H1 (cell line): ENCODE measurements at places on chromosomes 16 and 17. TPM values are rescaled to one million over a fixed set of nuclear protein-coding genes. Genes with fewer than 3 reads are reported as not detected.

- DNase-seq = no peak
- H3K27me3 ChIP-seq = no peaks in the 10 kb centered on the region
- H3K36me3 ChIP-seq = no peaks in the 10 kb centered on the region
- H3K4me3 ChIP-seq = no peak overlapping the region
Measured at GRCh38 chr17:11832401-11833137, 164.7 kb downstream of the ZNF18 start.

The KRT12 gene
- total RNA-seq = not detected in 2 replicates

DNA sequence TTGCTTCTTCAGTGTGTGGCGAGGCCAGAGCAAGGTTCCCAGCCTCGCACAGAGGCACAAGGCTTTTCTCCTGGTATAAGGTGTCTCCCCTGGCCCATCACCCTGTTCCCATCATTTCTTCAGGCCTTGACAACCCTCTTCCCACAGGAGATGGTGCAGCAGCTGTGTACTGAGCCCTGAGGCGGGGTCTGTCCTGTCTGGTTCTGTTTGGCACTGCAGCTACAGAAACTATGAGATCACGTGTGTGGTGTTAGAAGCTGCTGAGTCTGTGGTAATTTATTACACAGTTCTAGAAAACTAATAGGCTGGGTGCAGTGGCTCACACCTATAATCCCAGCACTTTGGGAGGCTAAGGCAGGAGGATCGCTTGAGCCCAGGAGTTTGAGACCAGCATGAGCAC lies 7.2 kb downstream of the PLA2G15 start:
- H3K27ac ChIP-seq = no peak overlapping the region

GRCh38 chr17:77446940-77447634 lies 306.3 kb downstream of the SEC14L1 start:
- no peak for DNase-seq
- H3K4me3 ChIP-seq = no peak overlapping the region
- H3K27ac ChIP-seq = no peak overlapping the region
- no peaks in the 10 kb centered on the region for H3K36me3 ChIP-seq

GRCh38 chr17:17114592-17115225 lies 72.5 kb downstream of the MPRIP start:
- no peaks in the 10 kb centered on the region for H3K27me3 ChIP-seq
- H3K4me3 ChIP-seq = no peak overlapping the region
- no peak overlapping the region for H3K27ac ChIP-seq
- DNase-seq = no peak

DNA sequence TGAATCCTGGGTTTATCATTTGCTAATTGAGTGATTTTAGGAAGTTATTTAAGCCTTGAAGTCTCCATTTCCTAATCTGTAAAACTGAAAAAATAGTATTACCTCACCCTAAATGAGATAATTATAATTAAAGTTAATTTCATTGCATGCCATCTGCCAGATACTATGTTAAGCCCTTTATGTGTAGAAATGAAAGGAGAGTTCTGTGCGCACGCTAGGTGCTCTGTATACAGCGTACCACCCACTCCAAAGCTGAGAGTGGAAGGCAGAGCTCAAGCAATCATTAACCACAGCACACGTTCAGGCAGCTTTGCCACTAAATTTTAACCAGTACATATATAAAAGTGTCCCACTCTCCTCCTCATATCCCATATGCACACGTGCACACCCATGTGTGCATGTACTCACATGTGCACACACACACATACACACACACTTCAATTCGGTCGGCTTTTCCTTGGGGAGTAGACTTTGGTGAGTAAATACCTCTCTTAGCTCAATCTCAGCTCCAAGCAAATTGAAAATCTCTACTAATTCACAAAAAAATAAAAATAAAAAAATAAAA lies 204.8 kb downstream of the GRIN2A start:
- H3K4me1 ChIP-seq = no peaks in the 10 kb centered on the region
- no peaks in the 10 kb centered on the region; the same call in 1 of the 2 replicates for H3K27me3 ChIP-seq
- H3K4me3 ChIP-seq = no peak overlapping the region
- H3K27ac ChIP-seq = no peak overlapping the region
- no peaks in the 10 kb centered on the region for H3K36me3 ChIP-seq
- DNase-seq = no peak

The KRT32 gene
- total RNA-seq = not detected in 2 replicates

DNA sequence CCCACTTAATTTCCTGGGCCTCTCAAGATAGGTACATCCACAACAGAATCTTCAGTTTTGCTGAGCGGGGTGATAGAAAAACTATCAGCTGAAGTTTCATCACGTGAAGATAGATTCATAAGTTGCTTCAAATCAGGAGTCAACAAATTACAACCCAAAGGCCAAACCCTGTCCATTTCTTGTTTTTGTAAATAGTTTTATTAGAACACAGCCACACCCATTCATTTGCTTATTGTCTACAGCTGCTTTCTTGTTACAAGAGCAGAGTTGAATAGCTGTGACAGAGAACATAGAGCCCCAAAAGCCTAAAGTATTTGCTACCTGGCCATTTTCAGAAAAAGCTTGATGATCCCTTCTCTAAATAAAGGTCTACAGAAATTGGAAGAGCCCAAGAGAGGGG lies 300.1 kb upstream of the CDH5 start:
- no peak for DNase-seq
- H3K36me3 ChIP-seq = no peaks in the 10 kb centered on the region
- H3K27ac ChIP-seq = no peak overlapping the region

The MT1B gene
- not detected in 2 replicates for total RNA-seq

- H3K36me3 ChIP-seq = no peaks in the 10 kb centered on the region
- no peak overlapping the region for H3K27ac ChIP-seq
- DNase-seq = no peak
- H3K4me1 ChIP-seq = no peaks in the 10 kb centered on the region
- H3K4me3 ChIP-seq = no peak overlapping the region
- no peaks in the 10 kb centered on the region for H3K27me3 ChIP-seq
Measured at GRCh38 chr16:55437625-55438024, 41.4 kb upstream of the MMP2 start.

DNA sequence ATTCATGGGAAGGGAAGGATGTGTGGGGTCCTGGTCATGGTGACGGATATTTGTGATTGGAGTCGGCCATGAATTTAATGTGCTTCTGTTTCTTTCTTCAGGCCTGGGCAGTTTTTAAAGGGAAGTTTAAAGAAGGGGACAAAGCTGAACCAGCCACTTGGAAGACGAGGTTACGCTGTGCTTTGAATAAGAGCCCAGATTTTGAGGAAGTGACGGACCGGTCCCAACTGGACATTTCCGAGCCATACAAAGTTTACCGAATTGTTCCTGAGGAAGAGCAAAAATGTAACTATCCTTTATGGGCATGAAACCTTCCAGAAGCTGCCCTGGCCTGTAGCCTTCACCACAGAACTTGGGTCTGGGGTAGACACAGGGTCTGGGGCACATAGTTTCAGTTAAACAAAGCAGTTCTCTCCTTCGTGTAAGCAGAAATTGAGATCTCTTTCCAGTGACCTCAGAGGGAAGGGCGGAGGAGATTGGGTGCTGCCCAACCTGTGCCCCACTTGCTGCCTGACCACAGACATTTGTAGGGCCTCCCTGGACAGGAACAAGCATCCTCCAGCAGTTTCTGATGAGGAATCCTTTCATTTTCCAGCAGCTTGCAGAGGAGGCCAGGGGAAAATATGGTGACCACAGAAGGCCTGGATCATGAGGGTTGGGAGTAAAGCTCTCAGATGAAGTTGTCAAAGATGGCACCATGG lies 10.1 kb downstream of the IRF8 start:
- H3K27ac ChIP-seq = no peak overlapping the region
- H3K4me1 ChIP-seq = no peaks in the 10 kb centered on the region
- H3K4me3 ChIP-seq = no peak overlapping the region
- H3K36me3 ChIP-seq = no peaks in the 10 kb centered on the region

DNA sequence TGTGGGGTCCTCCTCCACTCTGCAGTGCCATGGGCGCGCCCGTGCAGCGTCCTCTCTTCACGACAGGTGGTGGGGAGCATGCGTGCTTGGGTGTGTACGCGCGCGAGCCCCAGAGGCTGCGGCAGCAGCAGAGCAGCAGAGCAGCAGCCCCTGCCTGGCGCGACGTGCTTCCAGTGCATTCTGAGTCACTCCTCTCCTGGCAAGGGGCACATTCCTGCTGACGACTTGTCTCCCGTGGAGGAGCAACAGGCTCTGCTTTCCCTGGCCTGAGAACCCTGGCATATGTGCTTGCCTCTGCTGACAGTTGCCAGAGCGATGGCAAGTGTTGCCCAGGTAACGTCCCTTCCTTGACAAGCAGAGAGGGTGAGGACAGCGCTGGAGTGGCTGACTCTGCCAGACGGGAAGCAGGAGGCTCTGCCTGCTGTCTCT lies 133.8 kb upstream of the PLCG2 start:
- H3K36me3 ChIP-seq = no peaks in the 10 kb centered on the region
- no peak overlapping the region for H3K4me3 ChIP-seq
- DNase-seq = no peak
- no peaks in the 10 kb centered on the region for H3K27me3 ChIP-seq
- no peak overlapping the region for H3K27ac ChIP-seq
- peaks cover 9% of the 10 kb centered on the region for H3K4me1 ChIP-seq

The SLC26A11 gene
- 15.5 and 18.2 TPM in 2 replicates for total RNA-seq

DNA sequence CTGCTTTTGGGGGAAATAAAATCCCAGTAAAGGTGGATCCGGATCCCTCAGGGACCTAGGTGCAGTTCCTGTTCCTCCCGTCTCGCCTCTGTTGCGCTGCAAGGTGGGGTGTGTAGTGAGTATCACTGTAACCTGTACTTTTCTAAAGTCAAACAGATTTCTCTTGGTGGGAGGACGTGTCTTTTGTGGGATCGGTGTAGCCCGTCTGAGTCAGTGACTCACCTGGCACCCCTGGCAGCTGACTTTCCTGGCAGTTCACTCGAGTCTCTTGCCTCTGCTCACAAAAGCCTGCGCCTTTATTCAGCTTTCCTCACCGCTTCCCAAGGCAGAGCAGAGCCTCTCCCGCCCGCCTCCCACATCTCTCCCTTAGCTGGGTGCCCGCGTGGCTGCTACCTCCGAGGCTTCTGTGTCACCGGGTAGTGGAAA lies 85.7 kb downstream of the CMIP start:
- no peak overlapping the region for H3K4me3 ChIP-seq
- DNase-seq = no peak
- H3K27me3 ChIP-seq = no peaks in the 10 kb centered on the region; the same call in 1 of the 2 replicates
- no peaks in the 10 kb centered on the region for H3K36me3 ChIP-seq

DNA sequence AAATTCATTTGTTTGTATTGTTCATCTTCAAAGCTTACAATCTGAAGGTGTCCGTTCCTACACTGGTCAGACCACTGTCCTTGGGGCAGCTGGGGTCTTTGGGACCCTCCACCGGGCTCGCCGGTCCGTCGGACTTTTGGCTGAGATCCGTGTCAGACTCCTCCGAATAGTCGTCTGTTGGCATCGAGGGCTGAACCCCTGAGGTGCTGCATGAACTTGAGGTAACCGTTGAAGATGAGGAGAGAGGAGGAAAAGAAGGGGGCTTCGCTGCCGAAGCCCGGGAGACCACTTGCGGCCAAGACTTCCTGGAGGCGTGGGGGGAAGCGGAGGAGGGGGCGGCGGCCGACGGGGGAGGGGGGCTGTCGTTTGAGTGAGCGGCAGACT lies 260.8 kb downstream of the ZFHX3 start:
- no peak overlapping the region for H3K27ac ChIP-seq
- DNase-seq = peak; percentile 50
- no peaks in the 10 kb centered on the region for H3K36me3 ChIP-seq

The UTS2R gene
- 0.63 TPM in 1 of 2 replicates, not detected in the other for total RNA-seq

GRCh38 chr16:13958474-13958873 lies 38.5 kb downstream of the ERCC4 start:
- peaks cover 6% of the 10 kb centered on the region for H3K4me1 ChIP-seq
- no peak overlapping the region for H3K4me3 ChIP-seq
- H3K27ac ChIP-seq = no peak overlapping the region
- DNase-seq = no peak
- H3K27me3 ChIP-seq = no peaks in the 10 kb centered on the region

DNA sequence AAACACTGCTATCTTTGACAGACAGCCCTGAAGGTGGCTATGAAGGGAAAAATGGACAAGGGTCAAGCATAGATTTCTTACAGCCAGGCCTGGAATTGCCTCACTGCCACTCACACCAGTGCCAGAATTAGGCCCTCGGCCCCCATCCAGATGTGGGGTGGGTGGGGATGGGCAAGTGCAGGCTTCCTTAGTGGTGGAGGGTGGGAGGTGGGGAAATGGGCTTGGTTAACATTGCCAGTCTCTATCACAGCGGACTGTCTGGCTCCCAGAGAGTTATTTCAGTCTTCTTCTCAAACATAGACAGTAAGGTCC lies 24.9 kb downstream of the B9D1 start:
- H3K36me3 ChIP-seq = no peaks in the 10 kb centered on the region
- peaks cover 17% of the 10 kb centered on the region for H3K4me1 ChIP-seq
- no peak overlapping the region for H3K27ac ChIP-seq
- no peak for DNase-seq
- no peak overlapping the region for H3K4me3 ChIP-seq

The KRT28 gene
- total RNA-seq = not detected in 2 replicates

The ZNF423 gene
- total RNA-seq = 52.3 and 55.0 TPM in 2 replicates

DNA sequence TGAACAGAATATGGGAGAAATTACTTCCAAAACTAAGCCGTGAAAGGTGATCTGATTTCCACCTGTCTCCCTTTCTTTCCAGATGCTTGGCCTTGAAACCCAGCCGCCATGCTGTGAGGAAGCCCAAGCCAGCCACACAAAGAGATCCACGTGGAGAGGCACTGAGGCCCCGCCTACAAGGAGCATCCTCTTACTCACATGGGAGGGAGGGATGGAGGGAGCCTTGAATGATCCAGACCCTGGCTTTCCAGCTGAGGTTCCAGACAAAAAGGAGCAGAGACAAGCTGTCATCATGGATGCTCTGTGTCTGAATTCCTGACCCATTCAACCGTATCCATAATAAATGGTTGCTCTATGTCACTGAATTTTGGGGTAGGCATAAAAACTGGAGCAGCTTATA lies 48.9 kb upstream of the HAPSTR1 start:
- no peak for DNase-seq
- no peak overlapping the region for H3K27ac ChIP-seq
- no peak overlapping the region for H3K4me3 ChIP-seq
- peaks cover under 1% of the 10 kb centered on the region; the same call in 1 of the 2 replicates for H3K4me1 ChIP-seq
- no peaks in the 10 kb centered on the region for H3K36me3 ChIP-seq

DNA sequence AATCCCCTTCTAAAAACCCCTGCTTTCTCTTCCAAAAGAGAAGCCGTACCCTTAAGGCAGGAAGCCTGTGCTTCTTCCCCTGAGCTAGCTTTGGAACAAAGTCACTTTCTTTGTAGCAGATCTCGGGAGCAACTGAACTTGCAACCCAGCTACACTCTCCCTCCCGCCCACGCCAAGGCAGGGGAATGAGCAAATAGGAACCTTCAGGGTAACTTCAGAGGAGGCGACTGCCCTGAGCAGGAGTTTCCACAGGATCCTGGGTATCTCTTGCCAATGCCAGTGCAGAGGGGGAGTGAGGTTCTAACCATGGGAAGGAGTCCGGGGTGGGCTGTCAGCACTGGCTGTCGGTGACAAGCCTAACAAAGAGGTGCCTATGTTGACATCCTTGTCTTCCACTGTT lies 5.9 kb upstream of the PIRT start:
- peaks cover 8% of the 10 kb centered on the region for H3K4me1 ChIP-seq
- no peak overlapping the region for H3K4me3 ChIP-seq
- no peak overlapping the region for H3K27ac ChIP-seq
- DNase-seq = no peak
